ENCODE measurements at places on chromosomes 1 and 21. TPM values are rescaled to one million over a fixed set of nuclear protein-coding genes. Genes with fewer than 3 reads are reported as not detected.

Gene SPRR4
- total RNA-seq = not detected

- no peak for DNase-seq
Measured at GRCh38 chr1:19436716-19437476, 48.4 kb downstream of the CAPZB start.

DNA sequence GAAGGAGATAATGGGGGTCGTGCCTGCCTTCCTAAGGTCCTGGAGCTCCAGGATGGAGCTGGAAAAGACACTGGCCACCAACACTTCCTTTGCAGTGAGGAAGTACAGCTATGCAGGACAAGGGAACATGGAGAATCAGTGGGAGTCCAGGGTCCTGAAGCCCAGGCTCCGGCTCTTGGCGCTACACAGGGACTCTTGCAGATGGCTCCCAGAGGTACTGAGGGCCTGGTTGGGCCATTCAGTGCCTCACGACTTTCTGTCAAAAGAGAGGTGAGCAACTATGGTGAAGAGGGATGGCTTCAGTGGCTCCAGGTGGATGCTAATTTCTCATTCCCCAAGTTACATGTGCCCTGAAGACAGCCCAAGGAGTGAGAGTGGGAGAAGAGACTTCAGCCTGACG is 1.8 kb upstream of the ETNK2 start:
- no peak for DNase-seq

- no peak for DNase-seq
Measured at GRCh38 chr21:38810034-38810825, 4.5 kb downstream of the ETS2 start.

GRCh38 chr1:26419494-26419893 is 8.9 kb downstream of the LIN28A start:
- DNase-seq = no peak

DNA sequence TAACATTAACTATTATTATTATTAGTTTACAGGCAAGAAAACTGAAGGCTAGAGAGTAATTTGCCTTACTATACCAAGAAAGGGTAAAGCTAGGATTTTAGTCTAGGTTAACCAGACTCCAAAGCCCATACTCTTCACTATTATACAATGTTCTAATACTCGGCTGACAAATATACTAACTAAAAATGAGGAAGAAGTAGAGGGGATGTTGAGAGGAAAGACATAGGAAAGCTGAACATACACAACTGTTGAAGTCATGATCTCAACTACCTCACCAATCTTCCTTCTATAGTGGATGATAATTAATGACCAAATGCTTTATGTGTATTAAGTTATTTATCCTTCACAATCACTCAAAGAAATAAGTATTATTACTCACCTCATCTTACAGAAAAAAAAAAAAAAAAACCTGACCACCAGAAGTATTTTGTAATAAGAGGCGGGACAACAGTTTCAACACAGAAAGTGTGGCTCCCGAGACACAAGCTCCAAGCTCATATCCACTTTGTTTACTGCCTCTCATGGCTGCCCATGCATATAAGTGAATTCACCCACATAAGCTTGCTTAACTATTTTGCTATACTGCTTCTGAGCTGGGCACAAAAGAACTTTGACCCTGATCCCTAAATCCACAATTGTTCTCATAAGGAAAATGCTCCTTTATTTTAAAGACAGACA is 78.0 kb downstream of the USP1 start:
- DNase-seq = no peak

DNA sequence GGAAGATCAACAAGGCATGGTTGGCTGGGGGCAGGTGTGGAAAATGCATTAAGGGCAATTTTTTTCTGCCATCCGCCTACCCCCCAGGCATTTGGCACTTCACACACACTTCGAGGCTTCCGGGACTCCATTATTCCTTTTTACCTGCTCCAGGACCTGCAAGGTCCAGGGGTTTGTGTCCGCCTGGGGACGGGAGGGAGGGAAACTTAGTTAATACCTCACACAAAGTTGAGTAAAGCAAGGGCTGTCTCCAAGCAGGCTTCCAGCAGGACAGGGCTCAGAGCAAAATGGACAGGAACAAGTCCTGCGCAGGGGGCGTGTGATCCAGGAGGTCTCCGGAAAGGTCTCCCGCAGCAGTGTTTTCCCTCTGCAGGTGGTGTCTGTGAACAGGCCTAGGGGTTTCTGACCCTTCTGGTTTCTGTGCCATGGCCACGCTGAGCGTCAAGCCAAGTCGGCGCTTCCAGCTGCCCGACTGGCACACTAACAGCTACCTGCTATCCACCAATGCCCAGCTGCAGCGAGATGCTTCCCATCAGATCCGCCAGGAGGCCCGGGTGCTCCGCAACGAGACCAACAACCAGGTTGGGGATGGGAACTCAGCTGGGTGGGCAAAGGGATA is 712 bp downstream of the TEKT2 start:
- DNase-seq = no peak

Measured in activated CD4-positive, alpha-beta memory T cell treated with anti-CD3 and anti-CD28 coated beads, Interleukin-2, amount 10 ng/mL, durations not matched to agents 7 days and 5 days (primary cell).